ENCODE measurements at places on chromosomes 6 and 20.

DNA sequence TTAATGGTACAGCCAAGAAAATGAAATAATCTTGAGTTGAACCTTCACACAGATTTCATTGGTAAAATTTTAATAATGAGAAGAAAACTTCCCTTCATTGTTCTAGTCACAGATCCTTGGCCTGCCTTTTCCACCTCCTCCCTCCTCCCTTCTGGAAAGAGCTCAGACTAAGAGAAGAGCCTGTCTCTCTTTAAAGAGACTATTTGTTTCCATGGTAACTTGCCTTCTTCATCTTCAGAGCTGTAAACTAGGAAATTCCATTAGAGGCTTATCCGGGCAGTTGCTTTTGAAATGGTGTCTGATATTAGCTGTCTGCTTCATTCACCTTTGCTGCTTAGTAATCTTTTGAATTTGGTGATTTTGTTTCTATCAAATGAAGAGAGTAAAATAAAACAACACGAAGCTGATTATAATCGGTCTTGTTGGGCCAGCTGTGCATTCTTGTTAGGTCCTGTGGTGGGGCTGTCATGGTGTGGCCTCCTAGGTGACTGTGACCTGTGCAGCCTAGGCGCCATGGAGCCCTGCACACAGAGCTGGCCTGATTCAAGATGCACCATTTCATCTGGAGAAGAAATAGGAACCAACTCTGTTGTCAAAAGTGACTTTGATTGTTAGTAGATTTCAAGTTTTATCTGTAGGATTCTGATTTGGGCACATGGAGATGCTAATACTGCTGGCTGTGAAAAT, 96.7 kb downstream of the MAP3K7 start:
- no peak for DNase-seq

GRCh38 chr20:57507477-57507876, 17.5 kb downstream of the CTCFL start:
- DNase-seq, result no peak

DNA sequence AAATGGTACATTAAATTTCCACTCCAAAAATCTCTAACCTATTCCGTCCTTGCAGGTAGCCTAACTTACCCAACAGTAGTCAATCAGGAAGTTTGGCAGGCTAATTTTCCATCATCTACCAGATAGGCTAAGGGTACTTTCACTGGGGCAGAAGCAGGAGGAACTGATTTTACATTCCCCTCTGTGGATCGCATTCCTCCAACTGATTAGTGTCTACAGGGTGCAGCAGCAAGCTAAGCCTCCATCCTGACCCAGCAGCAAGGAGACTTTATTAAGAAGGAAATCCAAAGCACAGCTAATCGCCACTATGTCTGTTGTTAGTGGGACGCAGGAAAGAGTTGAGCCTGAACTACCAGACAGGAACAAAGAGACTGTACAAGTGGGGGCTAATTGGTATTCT, 143.2 kb upstream of the RUNX2 start:
- no peak for DNase-seq

DNA sequence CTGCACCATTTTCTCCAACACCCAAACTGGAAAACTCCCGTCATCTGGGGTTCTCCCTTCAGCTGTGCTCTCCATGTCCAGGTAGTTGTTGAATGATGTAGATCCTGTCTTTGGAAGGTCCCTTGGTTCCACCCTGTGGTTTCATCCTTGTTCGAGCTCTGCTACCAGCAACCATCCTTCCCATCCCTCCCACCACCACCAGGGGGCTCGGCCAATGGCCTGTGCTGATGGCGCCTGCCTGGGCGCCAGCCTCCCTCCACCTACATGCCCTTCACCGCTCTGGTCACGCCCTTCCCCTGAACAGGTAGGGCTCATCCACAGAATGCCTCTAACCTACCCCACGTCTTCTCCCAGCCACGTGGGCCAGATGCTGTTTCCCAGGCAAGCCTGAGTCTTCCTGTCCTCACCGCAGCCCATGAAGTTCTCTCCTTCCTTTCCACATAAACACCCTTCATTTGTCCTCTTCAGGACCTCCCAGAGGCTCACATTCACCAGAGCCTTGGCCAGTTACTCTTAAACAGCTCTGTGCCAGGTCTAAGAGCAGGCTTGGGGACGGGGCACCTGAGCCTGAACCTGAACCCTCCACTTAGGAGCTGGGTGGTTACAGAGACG, 75.1 kb upstream of the DUSP22 start:
- DNase-seq, result peak; percentile 13

DNA sequence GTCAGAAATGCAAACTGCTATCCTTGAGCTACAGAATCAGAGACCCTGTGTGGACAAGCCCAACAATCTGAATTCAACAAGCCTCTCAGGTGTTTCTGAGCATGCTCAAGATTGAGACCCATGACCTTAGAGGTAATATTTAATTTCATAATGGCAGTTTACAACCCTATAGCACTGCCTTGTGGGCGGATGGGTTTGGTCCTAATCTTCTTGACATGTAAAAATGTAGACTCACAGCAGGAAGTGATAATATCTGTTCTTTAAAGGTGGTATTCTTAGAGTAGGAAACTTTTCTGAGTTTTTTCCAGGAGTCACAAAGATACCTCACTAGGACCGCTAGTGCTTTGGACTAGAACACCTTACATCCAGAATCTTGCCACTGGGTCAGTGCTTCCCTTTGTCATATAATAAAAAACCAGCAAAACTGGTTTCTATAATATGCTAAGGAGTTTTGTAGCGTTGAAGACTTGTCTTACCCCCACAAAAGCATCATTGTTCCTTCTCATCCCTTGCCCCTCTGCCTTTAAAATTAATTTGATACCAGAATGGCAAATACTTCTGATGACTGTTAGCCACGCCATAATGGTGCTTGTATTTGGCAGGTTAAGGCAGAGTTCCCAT, 52.6 kb downstream of the E2F3 start:
- no peak for DNase-seq

GRCh38 chr6:155738602-155739105, 283.0 kb upstream of the NOX3 start:
- no peak for DNase-seq

Data from naive thymus-derived CD8-positive, alpha-beta T cell (primary cell).